T47D (cell line): ENCODE measurements at places on chromosomes 5 and 9.

GRCh38 chr5:150801117-150801927 is 22.8 kb downstream of the SMIM3 start:
- peak; percentile 91 for DNase-seq

- DNase-seq: no peak
Measured at GRCh38 chr5:174625591-174626350, 98.6 kb upstream of the MSX2 start.

DNA sequence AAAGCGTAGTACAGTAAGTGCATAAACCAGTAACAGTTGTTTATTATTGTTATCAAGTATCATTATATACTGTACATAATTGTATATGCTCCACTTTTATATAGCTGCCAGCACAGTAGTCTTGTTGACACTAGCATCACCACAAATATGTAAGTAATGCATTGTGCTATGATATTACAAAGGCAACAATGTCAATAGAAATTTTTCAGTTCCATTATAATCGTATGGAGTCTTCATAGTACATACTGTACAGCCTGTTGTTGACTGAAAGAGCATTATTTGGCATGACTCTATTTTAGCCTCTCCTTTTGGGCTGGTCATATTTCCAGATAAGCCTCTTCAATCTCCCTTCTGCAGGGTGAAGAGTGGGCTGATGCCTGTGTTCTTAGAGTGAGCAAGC is 40.4 kb downstream of the CFAP95 start:
- no peak for DNase-seq

GRCh38 chr5:163619273-163619934 is 114.0 kb downstream of the MAT2B start:
- no peak for DNase-seq

- DNase-seq: no peak
Measured at GRCh38 chr5:137791387-137791786, 37.2 kb upstream of the HNRNPA0 start.

DNA sequence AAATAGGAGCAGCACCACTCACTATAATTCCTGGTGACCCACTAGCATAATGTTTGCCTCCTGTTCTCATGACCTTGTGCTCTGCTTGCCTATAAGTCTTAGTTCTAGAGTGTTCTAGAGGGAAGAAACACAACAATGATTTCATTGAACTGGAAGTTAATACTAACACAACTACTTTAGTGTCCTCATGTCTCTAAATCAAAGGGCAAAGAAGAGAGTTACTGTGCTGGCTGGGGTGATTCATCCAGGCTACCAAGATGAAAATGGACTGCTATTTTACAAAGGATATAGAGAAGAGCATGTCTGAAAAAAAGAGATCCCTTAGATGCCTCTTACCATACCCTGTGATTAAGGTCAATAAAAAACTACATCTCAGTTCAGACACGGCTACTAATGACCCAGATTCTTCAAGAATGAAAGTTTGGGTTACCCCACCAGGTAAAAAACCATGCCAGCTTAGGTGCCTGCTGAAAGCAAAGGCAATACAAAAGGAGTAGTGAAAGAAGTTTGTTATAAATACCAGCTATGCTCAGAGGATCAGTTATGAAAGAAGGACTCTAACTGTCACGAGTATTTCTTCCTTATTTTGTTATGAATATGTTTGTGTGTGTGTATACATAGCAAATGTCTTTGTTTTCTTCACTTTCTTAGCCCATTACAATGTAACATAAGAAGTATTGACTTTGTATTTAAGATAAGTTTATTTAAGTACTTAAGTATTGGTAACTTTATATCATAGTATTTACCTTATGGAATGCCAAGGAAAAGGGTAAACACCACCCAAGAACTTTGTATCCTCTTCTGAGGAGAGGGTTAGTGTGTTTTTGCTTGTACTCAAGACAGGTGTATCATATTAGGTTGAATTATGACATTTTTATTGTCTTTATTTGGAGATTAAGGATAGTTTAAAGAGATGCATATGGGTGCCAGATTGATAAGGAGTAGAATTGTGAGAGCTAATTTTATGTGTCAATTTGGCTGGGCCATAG is 314.1 kb upstream of the PTGER4 start:
- peak; percentile 29 for DNase-seq

- DNase-seq: no peak
Measured at GRCh38 chr5:89034588-89034987, 151.6 kb upstream of the MEF2C start.

- DNase-seq: no peak
Measured at GRCh38 chr5:81995407-81995806, 23.6 kb downstream of the ATG10 start.

DNA sequence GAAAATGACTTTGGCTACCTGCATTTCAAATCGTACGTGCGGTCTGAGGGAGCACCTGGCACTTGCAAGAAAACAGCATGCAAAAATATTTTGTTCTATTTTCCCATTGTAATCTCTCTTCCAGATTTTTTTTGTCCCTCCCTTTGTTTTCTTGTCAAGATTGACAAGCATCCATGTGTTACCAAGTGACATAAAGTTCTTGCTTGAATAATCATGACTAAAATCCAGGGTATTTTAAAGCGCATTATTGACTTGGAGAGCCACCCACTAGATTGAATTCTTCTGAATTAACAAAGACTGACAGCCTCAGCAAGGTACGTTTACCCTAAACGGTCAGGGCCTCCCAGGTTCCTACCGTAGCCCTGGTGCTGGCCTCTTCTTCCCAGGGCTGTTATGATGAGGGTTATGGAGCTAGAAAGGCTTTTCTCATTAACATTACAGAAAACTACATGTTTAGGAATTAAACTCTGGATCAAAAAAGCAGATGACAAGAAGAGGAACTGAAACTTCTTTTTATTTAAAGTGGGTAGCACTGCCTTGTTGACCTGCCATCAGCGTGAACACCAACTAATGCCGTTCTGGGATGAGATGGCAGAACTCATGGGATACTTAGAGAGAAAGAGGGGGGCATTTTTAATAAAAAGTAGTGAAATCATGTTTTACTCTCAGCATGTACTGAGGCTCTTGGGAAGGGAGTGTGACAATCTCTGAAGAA is 297.0 kb downstream of the EFNA5 start:
- no peak for DNase-seq

- DNase-seq: no peak
Measured at GRCh38 chr5:3818624-3819023, 223.0 kb downstream of the IRX1 start.

DNA sequence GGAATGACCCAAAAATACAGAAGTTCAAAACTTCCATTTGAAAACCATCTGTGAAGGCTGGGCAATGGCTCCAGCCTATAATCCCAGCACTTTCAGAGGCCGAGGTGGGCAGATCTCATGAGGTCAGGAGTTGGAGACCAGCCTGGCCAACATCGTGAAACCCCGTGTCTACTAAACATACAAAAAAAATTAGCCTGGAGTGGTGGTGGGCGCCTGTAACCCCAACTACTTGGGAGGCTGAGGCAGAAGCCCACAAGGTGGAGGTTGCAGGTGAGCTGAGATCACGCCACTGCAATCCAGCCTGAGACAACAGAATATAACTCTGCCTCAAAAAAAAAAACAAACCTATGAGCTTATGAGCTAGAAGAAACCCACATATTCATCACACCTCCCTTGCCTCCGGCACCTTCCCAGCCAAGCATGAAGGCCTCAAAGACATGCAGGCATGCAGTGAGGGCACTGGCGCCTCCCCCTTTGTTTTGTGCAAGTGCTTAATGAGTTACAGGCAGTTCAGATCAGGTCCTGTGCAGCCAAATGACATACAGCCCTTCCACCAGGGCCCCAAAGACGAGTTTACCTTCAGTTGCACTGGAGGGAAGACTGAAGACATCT is 9.9 kb downstream of the HNRNPH1 start:
- DNase-seq: no peak

- DNase-seq: no peak
Measured at GRCh38 chr5:99088309-99088708, 159.5 kb upstream of the CHD1 start.

DNA sequence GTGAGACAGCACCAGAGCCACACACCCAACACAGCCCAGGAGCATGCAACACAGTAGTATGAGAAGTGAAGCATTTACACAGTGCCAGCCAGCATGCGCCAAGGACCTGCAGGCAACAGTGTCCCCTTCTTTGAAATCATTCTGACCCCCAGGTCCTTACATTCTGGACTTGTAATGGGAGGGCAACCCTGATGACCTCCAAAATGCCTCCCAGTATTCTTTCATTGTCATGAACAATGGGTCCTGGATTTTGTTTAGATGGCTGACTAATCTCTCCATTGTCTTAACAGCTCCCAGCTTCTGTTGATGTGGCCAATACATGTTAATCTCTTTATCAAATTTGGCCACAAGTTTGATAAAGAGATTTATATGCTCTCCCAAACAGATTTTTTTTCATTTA is 417.1 kb downstream of the DMRTA1 start:
- no peak for DNase-seq

GRCh38 chr9:70761139-70761670 is 346.7 kb upstream of the KLF9 start:
- DNase-seq: no peak

DNA sequence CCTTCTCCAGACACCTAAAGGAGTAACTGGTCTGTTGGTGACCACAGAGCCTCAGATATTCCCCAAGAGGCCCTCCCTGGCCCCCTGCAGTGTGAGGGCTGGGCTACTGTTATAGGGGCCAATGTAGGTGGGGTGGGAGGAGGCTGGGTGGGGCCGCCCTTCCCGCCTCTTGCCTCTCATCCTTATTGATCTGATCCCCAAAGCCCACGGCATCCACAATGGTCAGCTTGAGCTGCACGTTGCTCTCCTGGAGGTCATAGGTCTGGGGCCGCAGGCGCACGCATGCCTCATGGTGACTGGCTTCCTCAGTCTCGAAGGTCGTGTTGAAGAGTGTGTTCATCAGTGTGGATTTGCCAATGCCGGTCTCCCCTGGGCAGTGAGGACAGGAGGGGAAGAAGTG is 13.0 kb downstream of the SEPTIN8 start:
- no peak for DNase-seq

DNA sequence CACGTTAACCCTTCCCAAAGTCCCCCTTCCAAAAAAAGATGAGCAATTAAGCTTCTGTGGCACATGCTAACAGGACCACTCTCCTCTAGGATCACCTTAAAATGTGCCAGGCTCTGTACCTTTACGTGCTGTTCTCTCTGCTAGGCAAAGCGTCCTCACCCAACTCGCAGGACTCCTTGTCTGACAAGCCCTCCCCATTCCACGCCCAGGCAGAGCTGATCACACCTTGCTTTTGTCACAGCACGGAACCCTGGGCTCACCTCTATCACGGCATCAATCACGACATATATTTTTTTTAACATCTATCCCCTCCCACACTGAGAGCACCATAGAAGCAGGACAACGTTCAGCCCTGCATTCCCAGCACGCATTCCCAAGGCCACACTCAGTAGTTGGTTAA is 47.1 kb downstream of the CDK5RAP2 start:
- DNase-seq: no peak

DNA sequence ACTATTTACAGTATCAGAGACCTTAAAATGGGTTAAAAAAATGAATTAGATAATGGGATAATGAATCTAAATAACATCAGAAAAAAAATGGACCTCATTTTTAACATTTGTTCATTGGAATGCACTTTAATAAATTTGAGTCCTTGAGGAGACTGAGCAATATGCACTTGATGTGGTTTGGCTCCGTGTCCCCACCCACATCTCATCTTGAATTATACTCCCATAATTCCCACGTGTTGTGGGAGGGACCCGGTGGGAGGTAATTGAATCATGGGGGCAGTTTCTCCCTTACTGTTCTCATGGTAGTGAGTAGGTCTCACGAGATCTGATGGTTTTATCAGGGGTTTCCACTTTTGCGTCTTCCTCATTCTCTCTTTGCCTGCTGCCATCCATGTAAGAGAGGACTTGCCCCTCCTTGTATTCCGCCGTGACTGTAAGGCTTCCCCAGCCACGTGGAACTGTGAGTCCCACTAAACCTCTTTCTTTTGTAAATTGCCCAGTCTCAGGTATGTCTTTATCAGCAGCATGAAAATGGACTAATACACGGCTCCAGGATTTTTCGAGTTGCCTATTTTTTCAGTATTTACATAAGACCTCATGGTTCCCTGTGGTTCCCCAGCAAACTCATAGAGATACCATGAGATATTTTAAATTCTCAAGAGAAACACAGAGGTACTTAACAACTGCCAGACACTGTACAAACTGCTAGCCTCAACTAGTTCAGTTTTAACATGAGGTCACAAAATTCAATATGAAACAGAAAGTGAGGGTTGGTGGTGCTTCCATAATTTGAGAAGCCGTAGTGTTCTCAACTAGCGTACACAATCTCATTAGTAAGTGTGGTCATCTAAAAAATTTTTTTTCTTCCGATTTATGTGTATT is 128.3 kb downstream of the TLE1 start:
- DNase-seq: no peak

DNA sequence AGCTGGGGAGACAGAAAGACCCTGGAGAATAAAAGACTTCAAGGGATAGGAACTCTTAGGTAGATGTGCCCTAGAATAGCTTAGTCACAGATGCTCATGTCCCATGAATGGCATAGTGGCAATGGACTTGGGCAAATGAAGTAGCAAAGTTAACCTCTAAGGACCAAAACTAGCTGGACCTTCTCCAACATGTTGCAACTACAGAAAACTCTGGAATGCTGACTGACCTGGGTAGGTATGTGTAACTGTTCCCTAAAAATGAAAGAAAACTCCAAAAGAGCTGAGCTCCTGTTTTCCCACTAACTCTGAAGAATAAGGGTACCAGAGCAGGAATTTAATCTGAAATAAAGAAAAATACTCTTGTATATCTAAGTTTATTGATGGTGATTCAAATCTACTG is 12.5 kb upstream of the LPAR1 start:
- peak; percentile 54 for DNase-seq

DNA sequence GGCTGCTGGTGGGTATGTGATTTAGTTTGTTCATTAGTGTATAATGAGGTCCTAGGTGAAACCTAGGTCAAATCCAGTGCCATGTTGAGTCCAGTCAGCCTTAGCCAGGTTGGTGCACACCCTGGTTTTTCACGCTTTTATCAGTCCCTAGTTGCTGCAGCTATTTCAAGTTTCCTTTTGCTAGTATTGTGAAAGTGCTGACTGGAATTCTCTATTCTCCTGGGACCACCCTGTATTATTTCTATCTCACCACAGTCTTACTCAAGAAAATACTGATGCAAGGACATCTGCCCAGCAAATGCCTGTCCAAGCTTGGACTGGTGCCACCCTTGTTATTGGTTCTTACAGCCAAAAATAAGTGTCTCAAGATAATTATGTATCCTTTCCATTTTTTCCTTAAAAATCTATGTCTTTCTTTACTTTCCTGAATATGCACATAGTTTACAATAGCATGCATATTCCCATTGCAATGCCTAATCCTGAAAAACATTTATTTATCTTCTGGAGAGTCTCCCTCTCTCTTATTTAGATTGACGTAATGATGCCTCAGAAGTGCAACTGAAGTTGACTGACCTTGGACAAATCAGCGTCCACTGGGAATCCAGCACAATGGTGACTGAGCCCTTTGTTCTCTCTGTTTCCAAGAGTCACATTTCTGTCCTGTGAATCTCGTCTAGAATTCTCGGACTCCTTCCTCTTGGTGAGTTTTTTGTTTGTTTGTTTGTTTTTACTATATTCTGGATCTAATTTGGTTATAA is 1075.0 kb downstream of the CDH9 start:
- DNase-seq: no peak

GRCh38 chr5:139543423-139543991 is 17.6 kb upstream of the UBE2D2 start:
- no peak for DNase-seq

GRCh38 chr9:72931437-72931836 is 21.4 kb downstream of the ALDH1A1 start:
- no peak for DNase-seq
